ENCODE measurements at places on chromosomes 3 and 15.

DNA sequence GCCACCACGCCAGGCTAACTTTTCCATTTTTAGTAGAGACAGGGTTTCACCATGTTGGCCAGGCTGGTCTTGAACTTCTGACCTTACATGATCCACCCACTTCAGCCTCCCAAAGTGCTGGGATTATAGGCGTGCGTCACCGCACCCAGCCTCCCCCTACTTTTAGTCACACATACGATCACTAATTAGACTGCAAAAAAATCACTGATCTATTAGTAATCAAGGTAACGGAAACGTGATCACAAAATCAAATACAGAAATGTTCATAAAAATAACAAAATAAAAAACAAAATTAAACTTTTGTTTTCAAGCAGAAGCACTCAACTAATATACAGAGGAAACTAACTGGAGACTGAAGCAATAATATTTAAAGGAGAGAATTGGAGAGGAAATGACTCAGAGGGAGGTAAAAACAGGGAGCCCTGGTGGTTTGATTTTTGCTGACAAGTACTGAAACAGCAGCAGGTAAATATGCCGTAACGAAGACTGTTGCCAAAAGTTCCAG, 4.6 kb downstream of the WDR53 start:
- DNase-seq: no peak

- no peak for DNase-seq
Observed at GRCh38 chr15:84773716-84774115, 25.3 kb downstream of the ZNF592 start.

DNA sequence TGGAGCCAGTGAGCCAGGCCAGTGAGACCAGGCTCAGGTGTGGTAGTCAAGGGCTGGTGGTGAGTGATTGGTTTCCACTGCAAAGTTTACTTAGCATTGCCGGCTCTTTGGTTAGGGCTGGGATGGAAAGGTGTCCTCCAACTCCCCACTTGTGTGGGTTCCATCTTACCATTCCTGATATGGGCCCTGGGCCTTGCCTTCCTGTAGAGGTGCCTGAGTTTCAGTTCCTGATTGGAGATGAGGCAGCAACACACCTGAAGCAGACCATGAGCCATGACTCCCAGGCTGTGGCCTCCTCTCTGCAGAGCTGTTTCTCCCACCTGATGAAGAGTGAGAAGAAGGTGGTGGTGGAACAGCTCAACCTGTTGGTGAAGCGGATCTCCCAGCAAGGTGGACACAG, 3.1 kb downstream of the MPI start:
- DNase-seq: no peak

DNA sequence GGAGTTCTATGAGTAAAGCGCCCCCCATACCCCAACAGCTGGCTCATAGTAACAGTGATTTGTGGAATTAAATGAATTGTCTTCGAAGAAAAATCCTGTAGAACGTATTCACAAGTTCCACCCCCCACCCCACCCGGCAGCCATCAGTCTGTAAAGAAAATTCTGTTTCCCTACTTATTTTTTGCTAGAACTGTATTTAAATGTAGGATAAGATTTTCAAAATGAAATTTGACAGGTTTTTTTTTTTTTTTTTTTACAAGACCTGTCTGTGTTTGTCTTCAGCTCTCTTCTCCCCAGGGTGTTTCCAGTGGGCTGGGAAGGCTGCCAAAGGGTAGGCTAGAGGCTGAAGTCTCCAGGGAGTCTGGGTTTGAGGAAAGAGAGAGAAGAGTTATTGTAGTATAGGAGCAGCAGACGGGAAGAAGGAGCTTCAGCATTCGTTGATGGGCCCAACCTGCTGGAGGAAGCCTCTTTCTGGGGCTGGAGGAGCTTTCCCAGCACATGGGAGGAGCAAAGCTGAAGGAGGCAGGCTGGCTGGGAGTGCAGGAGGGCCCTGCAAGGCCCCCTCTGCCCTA, 130.6 kb upstream of the SEMA6D start:
- DNase-seq: peak; percentile 66

GRCh38 chr15:34335176-34336032, 2.2 kb downstream of the SLC12A6 start:
- DNase-seq: no peak

- no peak for DNase-seq
Observed at GRCh38 chr3:72675243-72675642, 173.0 kb downstream of the SHQ1 start.

GRCh38 chr3:128568602-128569490, 75.8 kb upstream of the GATA2 start:
- no peak for DNase-seq

- no peak for DNase-seq
Observed at GRCh38 chr3:3259181-3259580, 79.7 kb upstream of the CRBN start.

DNA sequence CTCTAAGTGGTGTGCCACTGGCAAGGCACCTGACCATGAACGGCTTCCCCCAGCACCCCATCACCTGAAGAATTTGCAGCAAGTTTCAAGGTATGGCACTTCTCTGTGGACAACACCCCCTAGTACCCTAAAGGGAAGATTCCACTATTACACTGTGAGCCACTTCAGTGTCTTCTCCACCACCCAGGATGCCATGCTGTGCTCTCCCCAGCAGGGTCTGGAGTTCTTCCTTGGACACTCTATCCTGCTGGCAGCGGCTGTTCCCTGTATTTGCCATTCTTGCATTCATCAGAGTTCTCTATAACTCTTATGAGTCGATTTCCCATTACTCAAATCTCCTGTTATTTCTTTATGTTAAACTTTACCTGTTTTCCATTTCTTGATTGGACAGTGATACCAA, 33.9 kb upstream of the RNU6-1 start:
- DNase-seq: no peak

DNA sequence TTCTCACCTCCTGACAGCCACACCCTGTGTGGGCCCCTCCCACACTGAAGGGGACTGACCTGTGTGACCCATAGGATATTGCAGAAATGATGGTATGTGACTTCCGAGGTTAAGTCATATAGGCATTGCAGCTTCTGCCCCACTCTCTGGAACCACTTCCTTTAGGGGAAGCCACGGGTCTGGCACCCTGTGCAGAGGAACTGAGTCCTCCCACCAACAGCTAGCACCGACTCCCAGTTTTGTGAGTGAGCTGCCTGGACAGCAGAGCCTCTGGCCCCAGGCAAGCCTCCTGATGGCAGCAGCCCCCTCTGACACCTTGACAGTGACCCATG, 24.6 kb upstream of the SLC6A6 start:
- no peak for DNase-seq

DNA sequence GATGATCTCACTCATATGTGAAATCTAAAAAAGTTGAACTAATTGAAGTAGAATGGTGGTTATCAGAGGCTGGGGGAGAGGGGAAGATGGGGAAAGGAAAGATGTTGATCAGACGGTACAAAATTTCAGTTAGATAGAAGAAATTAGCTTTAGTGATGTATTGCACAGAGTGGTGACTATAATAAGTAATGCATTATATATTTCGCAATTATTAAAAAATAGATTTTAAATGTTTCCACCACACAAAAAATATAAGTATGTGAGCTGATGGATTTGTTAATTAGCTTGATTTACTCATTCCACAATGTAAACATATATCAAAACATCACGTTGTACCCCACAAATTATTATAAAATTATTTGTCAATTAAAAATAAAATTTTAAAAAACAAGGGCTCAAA, 8.1 kb downstream of the SUMF1 start:
- DNase-seq: no peak

DNA sequence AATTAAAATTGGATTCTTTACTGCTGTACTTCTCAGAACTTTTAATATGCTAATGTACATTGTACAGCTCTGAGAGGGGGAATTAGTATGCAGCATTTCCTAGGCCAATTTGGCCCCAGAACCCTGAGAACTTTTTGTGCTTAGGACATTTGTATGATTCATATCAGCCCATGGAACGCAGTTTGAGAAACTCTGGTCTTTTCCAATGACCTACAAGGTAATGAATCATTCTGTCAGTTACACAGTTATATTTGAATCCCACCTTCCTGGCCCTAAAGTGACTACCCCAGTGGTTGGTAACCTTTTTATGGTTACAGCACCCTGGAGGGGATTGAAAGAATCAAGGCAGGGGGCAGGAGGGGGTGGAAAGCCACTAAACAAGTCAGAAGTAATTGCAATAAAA, 25.6 kb upstream of the KBTBD12 start:
- DNase-seq: no peak

GRCh38 chr3:112032098-112032731, 2.3 kb upstream of the TMPRSS7 start:
- DNase-seq: peak; percentile 21

DNA sequence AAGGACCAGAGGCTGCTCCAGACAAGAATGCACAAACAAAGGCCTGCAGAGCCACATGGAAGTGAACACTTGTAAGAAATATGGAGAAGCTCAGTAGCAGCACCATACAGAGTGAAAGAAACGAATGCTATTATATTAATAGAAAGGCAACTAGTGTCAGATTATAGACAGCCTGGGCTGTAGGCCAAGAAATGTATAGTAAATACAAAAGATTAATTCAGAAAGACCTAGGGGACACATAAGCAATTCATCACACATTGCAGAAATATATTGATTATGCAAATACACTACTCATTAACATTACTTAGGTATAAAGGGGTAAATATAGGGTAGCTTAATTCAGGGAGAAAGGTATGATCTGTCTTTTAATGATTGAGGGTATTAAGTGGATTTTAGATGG, 69.5 kb upstream of the GUCA1C start:
- DNase-seq: no peak

- DNase-seq: no peak
Observed at GRCh38 chr3:185187391-185187790, 34.5 kb upstream of the C3orf70 start.

DNA sequence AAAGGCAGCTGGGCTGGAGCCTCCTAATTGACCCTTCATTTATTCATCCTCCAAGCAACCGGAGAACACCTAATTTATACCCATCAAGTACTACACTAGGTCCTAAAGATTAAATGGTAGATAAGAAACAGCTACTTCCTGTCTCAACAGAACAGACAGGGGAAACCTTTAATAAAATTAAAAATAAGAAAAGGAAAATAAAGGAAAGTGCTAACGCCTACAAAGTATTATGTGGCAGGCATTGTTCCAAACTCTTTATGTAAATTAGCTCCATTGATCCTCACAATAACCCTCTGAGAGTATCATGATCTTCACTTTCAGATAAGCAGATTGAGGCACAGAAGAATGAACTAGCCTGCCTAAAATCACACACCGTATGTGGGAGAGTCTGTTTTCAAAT, 139.5 kb downstream of the CNTN6 start:
- no peak for DNase-seq

DNA sequence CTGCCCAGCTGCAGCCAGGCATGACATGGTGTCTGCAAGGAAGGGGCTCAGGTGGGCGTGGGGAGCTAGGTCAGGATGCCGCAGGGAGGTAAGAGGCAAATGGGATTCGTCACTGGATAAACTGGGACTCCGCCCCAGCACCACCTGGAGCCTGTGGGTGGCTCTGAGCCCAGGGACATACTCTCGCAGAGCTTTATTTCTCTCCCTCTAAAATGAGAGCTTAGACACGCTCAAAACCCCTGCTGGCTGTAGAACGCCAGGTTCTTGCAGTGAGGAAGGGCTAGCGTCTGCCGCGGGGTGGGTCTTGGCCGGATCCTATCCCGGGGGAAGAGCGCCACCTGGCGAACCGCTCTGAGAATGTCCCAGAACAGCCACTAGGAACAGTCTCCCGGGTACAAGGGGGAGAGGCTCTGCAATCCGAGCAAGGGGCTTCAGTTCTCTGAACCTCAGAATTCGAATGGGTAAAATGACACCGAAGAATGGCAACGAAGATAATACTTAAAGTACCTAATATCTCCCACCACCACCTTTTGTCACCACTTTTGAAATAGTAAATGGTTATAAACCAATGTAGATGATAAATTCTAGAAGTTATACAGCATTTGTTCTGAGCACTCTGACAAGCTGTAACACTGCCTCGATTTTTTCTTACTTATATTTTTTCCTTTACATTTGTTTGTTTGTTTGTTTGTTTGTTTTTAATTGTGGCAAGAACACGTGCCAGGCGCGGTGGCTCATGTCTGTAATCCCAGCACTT, 53.2 kb upstream of the SRGAP3 start:
- peak; percentile 9 for DNase-seq

DNA sequence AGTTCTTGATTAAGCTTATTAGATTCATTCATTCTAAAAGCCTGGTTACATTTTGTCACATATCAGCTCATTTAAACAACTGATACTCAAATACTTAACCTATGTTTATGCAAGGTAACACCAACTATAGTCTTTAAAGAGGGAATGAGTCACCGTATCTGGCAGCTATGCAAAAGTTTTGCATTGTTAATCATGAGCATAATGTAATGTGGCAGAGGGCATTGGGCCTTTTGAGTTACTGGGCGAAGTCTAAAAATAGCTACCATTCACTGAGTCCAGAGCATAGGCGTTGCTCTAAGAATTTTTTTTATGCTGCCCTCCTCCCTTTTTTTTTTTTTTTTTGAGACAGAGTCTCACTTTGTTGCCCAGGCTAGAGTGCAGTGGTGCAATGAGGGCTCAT, 277.7 kb upstream of the ZNF717 start:
- DNase-seq: no peak

GRCh38 chr3:60652829-60653228, 598.4 kb downstream of the FHIT start:
- no peak for DNase-seq

DNA sequence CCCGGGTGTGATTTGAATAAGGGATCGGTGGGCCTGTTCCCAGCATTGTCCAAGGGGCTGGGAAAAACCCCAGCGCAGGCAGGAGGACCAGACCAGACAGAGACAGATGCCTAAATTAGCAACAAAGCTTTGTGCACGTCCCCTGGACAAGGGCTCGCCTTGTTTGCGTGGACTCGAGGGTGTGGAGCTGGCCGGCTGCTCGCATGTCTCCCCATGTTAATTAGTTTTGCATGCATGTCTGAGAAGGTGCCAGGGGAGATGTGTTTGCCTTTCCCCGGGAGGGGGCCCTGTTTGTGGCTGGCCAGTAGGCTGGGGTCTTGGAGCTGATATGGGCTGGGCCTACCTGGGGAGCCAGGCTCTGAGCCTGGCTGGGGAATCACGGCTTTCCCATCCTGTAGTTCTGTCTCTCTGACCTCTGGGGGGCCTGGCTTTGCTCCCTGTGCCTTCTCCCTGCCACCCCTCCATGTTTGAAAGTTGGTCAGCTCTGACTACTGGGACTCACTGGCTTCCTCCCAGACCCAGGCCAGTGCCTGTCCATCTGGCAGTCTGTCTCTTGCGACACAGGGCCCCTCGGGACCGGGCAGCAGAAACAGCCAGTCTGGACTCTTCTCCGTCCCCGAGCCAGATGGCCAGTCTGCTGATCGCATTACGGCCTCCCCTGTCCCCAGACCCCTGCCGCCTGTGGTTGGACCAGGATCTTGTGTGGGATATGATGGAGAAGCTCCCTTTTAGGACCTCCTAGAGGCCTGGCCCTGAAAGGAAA, 55.4 kb upstream of the POLG start:
- DNase-seq: no peak

DNA sequence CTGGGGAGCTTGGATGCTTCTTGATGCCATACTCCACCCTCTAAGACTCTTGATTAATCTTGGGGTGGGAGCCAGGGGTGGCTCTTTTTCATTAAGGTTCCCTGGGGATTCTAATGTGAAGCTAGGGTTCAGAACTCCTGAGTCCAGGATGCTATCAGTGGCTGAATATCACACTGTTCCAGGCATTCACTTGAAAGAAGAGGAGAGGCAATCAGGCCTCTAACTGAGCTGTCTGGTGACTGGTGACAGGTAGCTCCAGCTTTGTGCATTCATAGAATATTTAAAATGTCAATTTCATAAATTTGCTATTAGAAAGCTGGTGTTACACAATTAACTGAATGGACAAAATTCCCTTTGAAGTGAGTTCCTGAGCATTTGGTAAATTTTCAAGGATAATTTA, 139.0 kb downstream of the CHDH start:
- DNase-seq: no peak

GRCh38 chr3:183411216-183411922, 17.1 kb downstream of the MCF2L2 start:
- DNase-seq: no peak

Data from NCI-H187 treated with DMSO at 0.1 percent for 48 hours (cell line).